ENCODE measurements at places on chromosomes 11 and 22. TPM values are rescaled to one million over a fixed set of nuclear protein-coding genes. Genes with fewer than 3 reads are reported as not detected.

GRCh38 chr11:122273476-122274191 lies 157.6 kb upstream of the BLID start:
- no peak for DNase-seq

OR56A1 gene
- 0.05 TPM for total RNA-seq

GRCh38 chr11:134026655-134027343 lies 42.1 kb upstream of the JAM3 start:
- DNase-seq, result no peak

SLC22A8 gene
- not detected for total RNA-seq

DNA sequence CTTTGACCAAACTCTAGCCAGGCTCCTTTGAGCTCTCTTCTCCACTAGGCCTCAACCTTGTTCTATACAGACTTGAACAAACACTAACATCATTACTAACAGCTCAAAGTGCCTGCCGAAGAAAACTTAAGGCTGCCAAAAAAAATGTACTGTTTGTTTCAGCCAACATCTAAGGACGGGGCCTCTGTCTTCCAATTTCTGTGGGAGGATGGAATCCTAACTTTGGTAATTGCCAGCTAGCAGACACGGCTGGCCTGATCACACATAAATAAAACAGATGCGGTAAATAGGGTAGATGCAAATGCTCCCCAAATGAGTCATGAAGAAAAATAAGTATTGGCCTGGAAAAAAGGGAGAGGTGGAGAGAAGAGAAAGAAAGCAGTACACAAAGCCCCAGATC lies 394.3 kb downstream of the TMEM135 start:
- DNase-seq, result no peak

NDUFC2 gene
- total RNA-seq, result 208 TPM

KRTAP5-9 gene
- total RNA-seq, result not detected

DNA sequence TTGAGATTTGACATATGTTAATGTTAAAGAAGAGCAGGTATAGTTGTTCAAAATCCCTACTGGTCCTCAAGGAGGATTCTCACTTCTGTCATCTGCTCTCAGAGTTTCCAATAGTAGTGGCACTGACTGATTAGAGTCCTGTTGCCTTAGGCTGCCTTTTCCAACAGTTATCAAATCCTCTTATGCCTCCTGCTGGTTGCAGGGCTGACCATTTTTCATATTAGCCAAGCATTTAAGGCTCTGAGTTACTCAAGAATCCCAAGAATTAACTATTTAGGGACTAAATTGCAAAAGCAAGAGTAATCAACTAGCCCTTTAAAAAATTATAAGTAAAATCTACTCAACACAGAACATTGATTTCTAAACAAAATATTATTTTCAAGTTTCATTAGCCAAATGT lies 212.0 kb upstream of the CHORDC1 start:
- no peak for DNase-seq

FIBIN gene
- 0.84 TPM for total RNA-seq

PLAAT3 gene
- 58.5 TPM for total RNA-seq

NUDT8 gene
- 34.6 TPM for total RNA-seq

- no peak for DNase-seq
These were observed 87.6 kb downstream of the USP35 start for GRCh38 chr11:78276311-78276710.

- DNase-seq, result no peak
These were observed 49.3 kb upstream of the PPP2R1B start for GRCh38 chr11:111815489-111815888.

FXYD6 gene
- total RNA-seq, result 10.2 TPM

DNA sequence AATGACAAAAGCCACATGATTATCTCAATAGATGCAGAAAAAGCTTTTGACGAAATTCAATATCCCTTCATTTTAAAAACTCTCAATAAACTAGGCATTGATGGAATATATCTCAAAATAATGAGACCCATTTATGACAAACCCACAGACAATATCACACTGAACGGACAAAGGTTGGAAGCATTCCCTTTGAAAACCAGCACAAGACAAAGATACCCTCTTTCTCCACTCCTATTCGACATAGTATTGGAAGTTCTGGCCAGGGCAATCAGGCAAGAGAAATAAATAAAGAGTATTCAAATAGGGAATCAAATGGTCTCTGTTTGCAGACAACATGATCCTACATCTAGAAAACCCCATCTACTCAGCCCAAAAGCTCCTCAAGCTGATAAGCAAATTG lies 52.0 kb downstream of the CASP12 start:
- DNase-seq, result no peak

GRCh38 chr11:67584205-67584880 lies 731 bp downstream of the GSTP1 start:
- DNase-seq, result peak; percentile 90

GRCh38 chr11:19605520-19606371 lies 106.9 kb upstream of the NAV2 start:
- no peak for DNase-seq

TMPRSS6 gene
- not detected for total RNA-seq

- DNase-seq, result no peak
These were observed 46.3 kb downstream of the BRD1 start for GRCh38 chr22:49781289-49781782.

DNA sequence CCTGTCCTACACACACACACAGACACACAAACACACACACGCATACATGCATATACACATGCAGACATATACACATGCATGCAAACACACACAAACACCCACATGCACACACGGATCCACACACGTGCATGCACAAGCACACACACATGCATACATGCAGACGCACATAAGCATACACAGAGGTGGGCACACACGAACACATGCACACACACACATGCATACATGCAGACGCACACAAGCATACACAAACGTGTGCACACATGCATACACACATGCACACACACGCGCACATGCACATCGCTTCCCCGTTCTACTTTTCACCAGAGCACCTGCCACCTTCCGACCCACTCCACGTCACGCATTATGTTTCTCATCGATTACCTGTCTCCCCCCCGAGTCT lies 13.2 kb downstream of the PHF21B start:
- DNase-seq, result no peak

- DNase-seq, result no peak
These were observed 142.2 kb downstream of the HIPK3 start for GRCh38 chr11:33399421-33399820.

Measured in mucosa of descending colon (tissue), 3 donors.